CD8-positive, alpha-beta memory T cell (primary cell): ENCODE measurements at places on chromosomes 13 and 19.
A peak's percentile ranks its signal among the peaks of the same experiment; 100 is the strongest.

- no peak for DNase-seq
Observed at GRCh38 chr19:4570402-4570801, 10.9 kb upstream of the SEMA6B start.

GRCh38 chr19:43847884-43848283, 20.8 kb downstream of the ZNF283 start:
- DNase-seq, result no peak

GRCh38 chr13:83753912-83754624, 128.2 kb downstream of the SLITRK1 start:
- DNase-seq, result no peak

DNA sequence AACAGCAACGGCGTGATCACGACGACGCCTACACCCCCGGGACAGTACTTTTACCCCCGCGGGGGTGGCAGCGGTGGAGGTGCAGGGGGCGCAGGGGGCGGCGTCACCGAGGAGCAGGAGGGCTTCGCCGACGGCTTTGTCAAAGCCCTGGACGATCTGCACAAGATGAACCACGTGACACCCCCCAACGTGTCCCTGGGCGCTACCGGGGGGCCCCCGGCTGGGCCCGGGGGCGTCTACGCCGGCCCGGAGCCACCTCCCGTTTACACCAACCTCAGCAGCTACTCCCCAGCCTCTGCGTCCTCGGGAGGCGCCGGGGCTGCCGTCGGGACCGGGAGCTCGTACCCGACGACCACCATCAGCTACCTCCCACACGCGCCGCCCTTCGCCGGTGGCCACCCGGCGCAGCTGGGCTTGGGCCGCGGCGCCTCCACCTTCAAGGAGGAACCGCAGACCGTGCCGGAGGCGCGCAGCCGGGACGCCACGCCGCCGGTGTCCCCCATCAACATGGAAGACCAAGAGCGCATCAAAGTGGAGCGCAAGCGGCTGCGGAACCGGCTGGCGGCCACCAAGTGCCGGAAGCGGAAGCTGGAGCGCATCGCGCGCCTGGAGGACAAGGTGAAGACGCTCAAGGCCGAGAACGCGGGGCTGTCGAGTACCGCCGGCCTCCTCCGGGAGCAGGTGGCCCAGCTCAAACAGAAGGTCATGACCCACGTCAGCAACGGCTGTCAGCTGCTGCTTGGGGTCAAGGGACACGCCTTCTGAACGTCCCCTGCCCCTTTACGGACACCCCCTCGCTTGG, 966 bp downstream of the JUNB start:
- DNase-seq, result peak; percentile 66

GRCh38 chr19:1064661-1065605, 2.0 kb upstream of the ARHGAP45 start:
- peak; percentile 62 for DNase-seq

- DNase-seq, result no peak
Observed at GRCh38 chr13:66795636-66796035, 434.5 kb downstream of the PCDH9 start.

GRCh38 chr19:43420954-43421353, 6.3 kb downstream of the TEX101 start:
- no peak for DNase-seq

GRCh38 chr13:75417012-75417384, 65.0 kb downstream of the TBC1D4 start:
- no peak for DNase-seq

DNA sequence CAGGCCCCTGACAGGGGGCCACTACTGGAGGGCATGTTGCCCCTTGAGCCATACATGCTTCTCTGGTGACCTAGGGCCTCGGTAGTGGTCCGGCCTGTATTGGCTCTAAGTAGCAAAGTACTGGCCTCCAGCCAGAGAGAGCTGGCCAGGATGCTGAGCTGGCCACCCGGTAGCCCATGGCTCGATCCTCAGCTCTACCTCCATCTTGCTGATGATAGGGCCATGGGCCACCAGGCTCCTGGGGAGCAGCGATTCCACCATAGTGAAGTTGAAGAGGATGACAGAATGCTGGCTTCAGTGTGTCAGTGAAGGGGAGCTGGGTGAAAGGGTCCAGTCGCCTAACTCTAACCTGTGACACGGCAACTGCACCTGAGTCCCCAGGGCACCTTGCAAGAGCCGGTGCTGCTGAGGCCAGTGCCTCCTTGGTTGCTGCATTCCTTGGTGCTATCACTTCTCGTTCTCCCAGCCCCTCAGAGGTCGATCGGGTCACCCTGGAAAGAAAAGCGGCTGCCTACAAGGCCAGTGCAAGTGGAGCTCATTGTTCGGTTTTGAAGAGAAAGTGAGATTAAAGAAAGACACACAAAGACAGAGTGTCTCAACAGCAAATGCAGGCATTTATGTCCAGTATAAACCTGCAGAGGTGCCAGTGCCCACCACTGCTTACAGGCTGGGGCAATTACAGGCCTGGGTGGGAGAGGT, 5.0 kb downstream of the FPR3 start:
- no peak for DNase-seq

DNA sequence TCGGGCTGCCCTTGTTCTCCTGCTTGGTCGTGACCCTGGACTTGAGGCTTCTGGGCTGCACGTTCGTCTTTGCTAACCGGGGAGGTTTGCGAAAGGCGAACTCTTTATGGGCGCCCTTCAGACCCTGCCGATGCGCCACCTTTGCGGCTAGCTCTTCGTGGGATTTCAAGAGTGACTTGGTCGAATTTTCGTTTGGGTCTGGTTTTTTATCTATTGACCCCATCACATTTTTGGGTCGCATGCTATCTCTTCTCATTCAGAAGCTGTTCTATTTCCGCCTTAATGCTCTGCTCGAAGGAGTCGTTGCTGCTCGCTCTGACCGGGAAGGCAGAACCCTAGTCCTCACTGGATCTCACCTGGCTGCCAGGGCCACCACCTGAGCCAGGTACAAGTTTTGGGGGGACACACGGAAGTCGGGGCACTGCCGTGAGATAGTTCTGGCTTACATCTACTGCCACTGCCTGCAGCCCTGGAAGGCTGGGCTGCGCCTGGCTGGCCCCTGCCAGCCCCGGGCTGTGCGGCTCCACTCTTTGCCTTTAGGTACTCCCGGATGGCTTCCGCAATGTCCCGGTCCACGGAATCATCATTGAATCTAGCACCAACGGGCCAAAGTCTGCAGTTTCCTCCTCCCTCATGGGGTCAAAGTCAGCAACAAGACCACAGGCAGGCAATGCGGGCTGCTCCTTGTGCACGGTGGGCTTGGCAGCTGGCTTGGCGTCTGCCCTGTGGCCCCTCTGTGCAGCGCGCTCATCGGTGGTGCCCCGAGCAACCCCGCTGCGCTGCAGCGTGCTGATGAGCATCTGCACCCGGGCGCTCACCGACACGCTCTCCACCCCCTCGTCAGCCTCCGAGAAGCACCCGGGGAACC, 16.2 kb downstream of the RB1 start:
- DNase-seq, result no peak

GRCh38 chr19:8702350-8702749, 3.8 kb upstream of the ACTL9 start:
- DNase-seq, result no peak

GRCh38 chr19:57351867-57352266, 796 bp downstream of the ZNF304 start:
- no peak for DNase-seq

DNA sequence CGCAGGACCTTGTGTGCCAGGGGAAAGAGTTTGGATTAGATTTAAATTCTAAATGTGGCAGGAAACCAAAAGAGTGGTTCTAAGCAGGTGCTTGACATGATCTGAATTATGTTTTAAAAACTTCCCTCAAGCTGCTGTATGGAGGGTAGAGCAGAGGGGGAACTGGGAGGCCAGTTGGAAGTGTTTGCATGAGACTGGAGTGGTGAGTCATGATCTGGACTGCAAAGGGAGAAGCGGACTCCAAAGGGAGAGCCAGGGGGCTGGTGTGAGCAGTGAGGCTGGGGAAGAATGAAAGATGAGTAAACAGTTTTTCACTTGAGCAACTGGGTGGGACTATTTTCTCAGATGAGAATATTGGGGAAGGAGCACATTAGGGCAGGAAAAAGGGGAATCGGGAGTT, 206.1 kb downstream of the DNAJC15 start:
- DNase-seq, result no peak

- DNase-seq, result no peak
Observed at GRCh38 chr13:36917311-36917710, 2.7 kb downstream of the SMAD9 start.

- DNase-seq, result no peak
Observed at GRCh38 chr13:27086599-27087265, 84.9 kb downstream of the USP12 start.

DNA sequence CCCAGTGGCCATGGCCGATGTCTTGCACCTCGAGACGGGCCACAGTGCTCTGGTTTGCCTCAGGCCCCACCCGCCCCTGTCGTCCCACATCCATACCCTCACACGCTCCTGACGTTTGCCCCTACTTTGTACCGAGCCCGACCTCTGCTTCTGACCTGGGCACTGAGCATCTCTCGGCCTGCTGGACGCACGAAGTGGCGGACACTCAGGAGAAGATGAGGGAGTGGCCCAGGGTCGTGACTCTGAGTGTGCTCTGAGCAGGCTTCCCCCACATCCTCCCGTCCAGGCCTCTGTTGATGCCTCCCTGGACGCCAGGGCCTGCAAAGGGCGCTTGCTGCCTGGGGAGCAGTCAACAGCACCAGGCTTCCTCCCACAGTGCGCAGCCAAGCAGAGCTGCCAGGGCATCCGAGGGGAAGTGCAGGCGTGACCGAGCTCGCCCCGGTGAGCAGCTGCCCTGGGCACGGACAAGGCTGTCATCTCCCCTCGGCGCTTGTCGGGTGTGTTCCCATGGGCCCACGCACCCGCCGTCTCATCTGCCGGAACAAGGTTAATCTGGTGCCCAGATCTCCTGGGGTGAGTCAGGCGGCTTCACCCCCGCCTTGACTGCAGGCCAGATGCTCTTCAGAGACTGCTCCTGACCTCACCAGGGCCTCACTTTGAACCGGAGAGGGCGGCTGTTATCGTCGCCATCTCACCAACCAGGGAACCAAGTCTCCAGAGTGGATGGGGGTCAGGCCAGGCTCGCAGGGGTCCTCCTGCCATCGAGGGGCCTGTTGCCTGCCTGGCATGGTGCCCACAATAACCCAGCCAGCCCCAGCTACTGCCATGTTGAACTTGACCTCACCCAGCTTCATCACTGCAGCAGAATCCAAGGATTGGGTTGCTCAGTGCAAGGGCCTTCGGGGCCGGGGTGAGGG, 27.2 kb downstream of the COMP start:
- no peak for DNase-seq

- no peak for DNase-seq
Observed at GRCh38 chr19:40688309-40688708, 2.1 kb downstream of the NUMBL start.

GRCh38 chr19:30076751-30077670, 135.0 kb downstream of the URI1 start:
- DNase-seq, result no peak

DNA sequence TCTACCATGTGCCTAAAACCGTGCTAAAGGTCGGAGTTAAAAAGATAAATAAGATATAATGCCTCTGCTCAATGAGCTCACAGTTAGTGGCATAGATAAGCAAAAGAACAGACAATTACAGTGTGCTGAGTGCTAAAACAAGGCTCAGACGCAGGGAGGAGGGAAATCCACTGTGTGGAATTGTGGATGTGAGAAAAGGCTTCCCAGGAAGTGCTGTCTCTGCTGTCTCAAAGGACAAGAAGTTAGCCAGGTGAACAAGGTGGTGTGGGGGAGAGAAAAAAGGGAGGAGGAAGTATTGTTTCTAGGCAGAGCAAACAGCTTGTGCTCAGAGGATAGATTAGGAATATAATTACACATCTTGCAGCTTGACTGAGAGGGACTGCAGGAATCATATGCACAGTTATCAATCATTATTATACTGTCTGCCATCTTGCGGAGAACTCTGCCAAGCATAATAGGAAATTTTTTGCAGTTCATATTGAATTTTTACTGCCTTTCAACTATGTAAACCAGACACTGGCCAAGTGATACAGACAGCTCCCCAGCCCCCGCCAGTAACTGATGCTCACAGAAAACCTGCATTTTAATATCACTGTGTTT, 9.3 kb downstream of the C13orf42 start:
- DNase-seq, result no peak

- no peak for DNase-seq
Observed at GRCh38 chr19:48442116-48443035, 3.4 kb upstream of the GRWD1 start.

DNA sequence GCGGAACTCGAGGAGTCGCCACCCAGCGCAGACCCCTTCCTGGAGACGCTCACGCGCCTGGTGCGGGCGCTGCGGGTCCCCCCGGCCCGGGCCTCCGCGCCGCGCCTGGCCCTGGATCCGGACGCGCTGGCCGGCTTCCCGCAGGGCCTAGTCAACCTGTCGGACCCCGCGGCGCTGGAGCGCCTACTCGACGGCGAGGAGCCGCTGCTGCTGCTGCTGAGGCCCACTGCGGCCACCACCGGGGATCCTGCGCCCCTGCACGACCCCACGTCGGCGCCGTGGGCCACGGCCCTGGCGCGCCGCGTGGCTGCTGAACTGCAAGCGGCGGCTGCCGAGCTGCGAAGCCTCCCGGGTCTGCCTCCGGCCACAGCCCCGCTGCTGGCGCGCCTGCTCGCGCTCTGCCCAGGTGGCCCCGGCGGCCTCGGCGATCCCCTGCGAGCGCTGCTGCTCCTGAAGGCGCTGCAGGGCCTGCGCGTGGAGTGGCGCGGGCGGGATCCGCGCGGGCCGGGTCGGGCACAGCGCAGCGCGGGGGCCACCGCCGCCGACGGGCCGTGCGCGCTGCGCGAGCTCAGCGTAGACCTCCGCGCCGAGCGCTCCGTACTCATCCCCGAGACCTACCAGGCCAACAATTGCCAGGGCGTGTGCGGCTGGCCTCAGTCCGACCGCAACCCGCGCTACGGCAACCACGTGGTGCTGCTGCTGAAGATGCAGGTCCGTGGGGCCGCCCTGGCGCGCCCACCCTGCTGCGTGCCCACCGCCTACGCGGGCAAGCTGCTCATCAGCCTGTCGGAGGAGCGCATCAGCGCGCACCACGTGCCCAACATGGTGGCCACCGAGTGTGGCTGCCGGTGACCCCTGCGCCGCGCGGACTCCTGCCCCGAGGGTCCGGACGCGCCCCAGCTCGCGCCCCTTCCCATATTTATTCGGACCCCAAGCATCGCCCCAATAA, 2.3 kb downstream of the AMH start:
- no peak for DNase-seq

GRCh38 chr13:112619730-112620631, 32.0 kb upstream of the TUBGCP3 start:
- DNase-seq, result no peak

DNA sequence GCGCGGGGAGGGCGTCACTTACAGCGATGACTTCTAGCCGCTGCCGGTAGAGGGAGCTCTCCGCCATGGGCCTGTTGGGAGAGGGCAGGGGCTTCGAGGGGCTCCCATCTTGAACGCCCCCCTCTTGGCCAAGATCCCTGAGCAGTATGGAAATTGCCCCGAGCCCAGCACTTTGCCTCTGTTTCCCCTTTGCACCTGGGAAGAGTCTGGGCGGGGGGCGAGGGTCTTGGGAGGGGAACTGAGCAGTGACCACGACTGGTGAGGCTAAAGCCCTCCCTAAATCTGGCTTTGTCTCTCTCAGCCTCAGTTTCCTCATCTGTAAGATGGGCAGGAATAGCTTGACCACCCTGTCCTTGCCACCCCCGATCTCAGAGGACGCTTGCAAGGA, 2.8 kb downstream of the PALM3 start:
- peak; percentile 43 for DNase-seq

- DNase-seq, result no peak
Observed at GRCh38 chr13:109243311-109243951, 543.0 kb downstream of the IRS2 start.
